ENCODE measurements at places on chromosomes 6 and 20.

DNA sequence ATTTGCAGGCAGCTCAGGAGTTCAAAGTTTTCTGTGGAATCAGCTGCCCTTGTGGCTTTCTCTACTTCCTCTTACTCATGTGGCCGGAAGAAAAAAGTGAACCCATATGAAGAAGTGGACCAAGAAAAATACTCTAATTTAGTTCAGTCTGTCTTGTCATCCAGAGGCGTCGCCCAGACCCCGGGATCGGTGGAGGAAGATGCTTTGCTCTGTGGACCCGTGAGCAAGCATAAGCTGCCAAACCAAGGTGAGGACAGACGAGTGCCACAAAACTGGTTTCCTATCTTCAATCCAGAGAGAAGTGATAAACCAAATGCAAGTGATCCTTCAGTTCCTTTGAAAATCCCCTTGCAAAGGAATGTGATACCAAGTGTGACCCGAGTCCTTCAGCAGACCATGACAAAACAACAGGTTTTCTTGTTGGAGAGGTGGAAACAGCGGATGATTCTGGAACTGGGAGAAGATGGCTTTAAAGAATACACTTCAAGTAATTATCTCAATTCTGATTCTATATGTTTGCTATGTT, 1.1 kb downstream of the MGME1 start:
- peak; percentile 66 for DNase-seq

DNA sequence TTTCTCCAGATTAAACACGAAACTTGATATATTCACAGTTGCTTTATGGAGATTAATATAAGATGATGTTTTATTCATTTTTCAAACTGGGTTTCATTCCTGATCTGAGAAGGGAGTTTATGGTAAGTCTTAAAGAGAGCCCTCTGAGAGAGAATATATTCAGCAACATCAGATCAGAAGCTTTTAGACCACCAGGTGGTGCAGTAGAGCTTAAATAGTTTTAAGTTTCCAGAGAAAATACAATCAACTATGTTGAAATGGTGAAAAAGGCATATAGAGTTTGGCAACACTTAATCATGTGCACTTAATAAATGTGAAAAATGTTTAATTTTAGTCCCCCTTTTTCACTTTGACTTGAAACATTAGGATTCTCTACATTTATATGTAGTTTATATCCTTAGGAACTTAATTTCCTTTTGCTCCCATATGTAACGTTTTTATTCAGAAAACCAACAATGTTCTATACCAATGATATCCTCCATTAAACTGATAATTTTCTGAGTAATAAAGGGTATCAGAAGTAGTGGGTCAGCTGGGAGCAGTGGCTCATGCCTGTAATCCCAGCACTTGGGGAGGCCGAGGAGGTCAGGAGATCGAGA, 86.4 kb upstream of the CLDN20 start:
- DNase-seq, result no peak

GRCh38 chr6:120764312-120764711, 570.0 kb downstream of the TBC1D32 start:
- no peak for DNase-seq

DNA sequence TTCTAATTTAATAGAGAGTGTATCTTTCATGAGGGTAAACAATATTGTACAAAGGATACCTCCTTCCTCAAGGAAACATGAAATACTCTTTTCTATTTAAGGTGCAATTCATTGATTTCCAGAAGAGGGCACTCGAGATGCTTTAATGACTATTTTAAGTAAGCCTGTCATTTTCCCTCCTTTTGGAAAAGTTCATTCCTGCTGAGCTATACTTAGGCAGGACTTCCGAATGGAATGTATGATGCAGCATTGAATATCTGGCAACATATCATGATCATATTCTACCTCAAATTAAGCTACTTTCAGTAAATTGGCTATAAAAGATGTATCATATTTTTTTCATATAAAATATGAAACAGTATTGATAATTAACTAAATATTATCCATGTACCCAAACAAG, 5.0 kb downstream of the DST start:
- DNase-seq, result no peak

- DNase-seq, result no peak
Measured at GRCh38 chr20:32893263-32894025, 34.7 kb downstream of the EFCAB8 start.

DNA sequence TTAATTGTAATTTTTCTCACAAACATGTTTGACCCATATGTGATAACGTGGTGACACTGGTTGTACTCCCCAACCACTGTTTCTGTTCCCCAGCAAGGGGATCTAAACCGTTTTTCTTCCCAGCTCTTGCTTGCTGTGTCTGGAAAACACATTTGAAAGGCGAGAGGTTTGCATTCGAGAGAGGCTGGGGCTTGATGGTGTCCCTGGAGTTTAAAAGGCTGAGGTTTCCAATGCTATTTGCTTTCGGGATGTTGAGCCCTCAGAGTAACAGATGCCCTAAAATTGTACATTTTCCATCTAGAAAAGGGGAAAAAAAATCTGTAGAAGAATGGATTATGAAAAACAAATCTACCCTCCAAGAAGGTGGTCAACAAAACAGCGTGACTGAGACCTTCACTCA, 35.4 kb downstream of the AKAP12 start:
- no peak for DNase-seq

DNA sequence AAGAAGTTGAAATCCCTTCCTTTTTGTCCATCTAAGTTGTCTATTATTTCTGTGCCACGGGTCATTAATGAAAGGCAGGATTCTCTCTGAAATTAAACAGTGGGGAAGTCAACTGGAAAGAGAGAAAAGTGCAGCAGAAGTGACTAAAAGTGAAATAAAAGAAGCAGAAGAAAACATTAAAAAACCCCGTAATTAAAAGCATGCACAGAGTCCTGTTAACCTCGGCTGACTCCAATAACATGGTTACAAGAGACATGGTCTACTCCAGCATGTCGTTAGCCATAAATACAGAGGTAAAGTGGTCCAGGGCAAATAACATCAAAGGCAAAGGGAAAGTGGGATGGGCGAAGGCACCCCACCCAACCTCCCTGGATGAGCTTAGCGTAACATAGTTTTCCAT, 13.0 kb upstream of the MOXD1 start:
- DNase-seq, result no peak

GRCh38 chr6:119108076-119108475, 29.6 kb upstream of the FAM184A start:
- no peak for DNase-seq

GRCh38 chr20:37881601-37882343, 21.2 kb upstream of the VSTM2L start:
- no peak for DNase-seq

DNA sequence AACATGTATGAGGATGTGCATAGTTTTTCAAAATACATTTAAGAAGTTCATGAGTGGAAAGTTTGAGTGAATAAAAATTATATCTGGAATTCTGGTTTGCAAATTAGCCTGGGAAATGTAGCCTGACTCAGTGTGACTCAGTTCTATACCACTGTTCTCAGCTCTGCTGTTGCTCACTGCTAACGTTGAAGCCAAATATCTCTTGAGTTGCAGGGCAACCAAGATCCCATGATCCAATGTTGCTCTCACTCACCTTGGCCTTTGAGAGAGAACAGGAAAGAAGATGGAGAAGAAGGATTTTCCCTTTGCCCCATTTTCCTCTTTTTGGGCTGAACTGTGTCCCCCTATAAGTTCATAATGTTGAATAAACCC, 28.9 kb downstream of the PSMB9 start:
- no peak for DNase-seq

DNA sequence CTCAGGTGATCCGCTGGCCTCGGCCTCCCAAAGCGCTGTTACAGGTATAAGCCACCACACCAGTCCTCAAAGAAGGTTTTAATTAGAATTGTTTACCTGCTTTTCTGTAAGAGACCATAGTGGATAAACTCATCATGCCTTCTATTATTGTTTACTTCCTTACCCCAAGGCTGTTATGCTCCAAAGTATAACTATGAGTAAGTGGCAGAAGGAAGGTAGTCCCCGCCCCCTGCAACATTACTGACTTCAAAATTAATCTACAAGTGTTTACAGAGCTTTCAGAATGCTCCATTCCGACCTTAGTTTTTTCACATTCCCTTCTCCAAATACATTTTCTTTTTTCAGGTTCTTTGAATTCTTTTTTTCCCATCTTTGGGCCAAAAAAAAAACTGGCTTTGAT, 480.5 kb upstream of the NOX3 start:
- DNase-seq, result no peak

GRCh38 chr6:40668203-40668602, 81.0 kb upstream of the LRFN2 start:
- DNase-seq, result no peak

GRCh38 chr20:8853805-8854338, 215.0 kb upstream of the PLCB4 start:
- no peak for DNase-seq

DNA sequence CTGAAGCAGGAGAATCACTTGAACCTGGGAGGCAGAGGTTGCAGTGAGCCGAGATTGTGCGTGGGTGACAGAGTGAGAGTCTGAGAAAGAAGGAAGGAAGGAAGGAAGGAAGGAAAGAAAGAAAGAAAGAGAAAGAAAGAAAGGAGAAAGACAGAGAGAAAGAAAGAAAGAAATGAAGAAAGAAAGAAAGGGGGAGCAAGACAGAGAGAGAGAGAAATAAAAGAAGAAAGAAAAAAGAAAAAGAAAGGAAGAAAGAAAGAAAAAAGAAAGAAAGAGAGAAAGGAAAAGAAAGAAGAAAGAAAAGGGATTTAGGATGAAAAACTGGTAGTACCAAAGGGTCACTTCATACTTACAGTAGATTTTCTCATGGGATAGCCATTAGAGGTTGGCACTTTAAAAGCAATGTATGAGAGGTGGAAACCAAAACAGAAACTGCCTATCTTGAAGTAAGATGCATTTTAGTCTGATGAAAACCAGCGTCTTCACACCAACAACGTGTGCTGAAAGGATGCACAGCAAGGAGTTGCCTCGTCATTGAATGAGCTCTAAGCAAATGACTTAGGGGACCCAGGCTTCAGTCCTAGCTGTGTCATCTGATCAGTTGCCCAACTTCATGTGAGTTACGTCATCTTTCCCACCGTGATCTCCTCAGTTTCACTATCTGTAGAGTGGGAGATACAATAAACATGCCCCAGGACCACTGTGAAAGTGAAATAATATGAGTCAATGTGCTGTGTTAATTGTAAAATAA, 133.9 kb upstream of the NEDD9 start:
- DNase-seq, result peak; percentile 71

DNA sequence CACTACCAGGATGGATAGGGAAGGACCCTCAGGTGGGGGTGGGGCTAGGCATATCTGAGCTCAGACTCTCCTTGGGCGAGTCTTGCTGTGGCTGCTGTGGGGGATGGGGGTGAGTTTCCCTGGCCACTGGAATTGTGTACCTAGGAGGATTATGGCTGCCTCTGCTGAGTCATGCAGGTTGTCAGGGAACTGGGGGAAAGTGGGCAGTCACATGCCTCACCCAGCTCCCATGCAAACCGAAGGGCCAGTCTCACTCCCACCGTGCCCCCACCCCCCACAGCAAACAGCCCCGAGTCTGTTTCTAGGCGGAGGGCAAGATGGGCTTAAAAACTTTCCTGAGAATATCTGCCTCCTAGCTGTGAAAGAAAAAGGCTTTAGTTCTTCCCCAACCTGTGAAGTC, 210.3 kb upstream of the FERMT1 start:
- DNase-seq, result no peak

DNA sequence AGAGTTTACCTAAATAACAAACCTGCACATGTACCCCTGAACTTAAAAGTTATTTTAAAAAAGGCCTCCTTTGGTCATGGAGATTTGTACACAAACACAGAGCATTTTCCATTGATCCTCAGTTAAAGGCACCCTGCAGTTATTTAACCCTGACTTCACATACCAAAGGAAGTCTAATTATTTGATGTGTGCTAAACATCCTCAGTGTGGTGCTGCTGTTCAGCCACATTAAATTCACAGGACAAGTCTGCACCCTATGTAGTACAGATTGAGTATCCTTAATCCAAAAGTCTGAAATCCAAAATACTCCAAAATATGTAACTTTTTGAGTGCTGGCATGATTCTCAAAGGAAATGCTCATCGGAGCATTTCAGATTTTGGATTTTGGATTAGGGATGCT, 21.4 kb downstream of the KCNQ5 start:
- no peak for DNase-seq

DNA sequence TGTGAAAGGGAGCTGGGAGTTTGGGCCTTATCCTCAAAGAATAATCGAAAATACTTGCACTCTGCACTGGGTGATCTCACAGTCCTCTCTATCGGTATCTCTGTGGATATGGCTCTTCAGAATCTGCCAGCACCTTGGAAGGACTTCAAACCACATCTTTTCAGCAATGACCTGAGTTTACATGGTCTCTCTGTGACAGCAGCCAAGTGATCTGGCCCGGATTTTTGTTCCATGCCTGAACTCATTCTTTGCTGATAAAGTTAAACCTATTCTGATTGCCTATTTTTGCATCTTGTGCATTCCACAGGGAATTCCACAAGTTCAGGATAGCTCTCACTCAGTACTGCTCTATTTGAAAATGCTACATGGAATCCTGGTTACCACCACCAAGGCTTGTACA, 98.9 kb downstream of the HDGFL1 start:
- DNase-seq, result no peak

GRCh38 chr6:133467231-133467981, 226.2 kb downstream of the EYA4 start:
- no peak for DNase-seq

GRCh38 chr20:15257569-15257870, 920.1 kb upstream of the FLRT3 start:
- no peak for DNase-seq

DNA sequence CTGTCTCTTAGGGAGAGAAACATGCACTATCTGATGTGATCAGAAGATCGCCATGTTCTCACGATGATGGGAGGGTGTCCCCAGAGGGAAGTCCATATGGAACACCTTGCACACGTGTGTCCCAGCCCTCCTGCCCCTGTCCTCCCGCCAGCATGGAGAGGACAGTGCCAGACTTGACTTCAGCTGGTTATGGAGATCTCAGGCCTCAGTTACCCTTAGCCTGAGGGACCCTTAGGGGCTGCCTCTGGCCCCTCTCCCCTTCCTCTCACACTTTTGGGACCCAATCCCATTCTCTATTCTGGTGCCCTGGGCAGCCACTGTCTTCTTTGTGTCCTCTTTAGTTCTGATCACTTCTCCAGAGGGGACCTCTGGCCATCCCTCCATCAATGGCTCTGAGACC, 1.6 kb downstream of the TREML4 start:
- DNase-seq, result no peak

- DNase-seq, result no peak
Measured at GRCh38 chr6:141026504-141026903, 1106.2 kb upstream of the GJE1 start.

GRCh38 chr6:49582529-49582928, 32.1 kb downstream of the C6orf141 start:
- DNase-seq, result no peak

- DNase-seq, result no peak
Measured at GRCh38 chr20:25351024-25351360, 39.6 kb downstream of the ABHD12 start.

- peak; percentile 55 for DNase-seq
Measured at GRCh38 chr6:147285087-147285855, 81.1 kb downstream of the STXBP5 start.

DNA sequence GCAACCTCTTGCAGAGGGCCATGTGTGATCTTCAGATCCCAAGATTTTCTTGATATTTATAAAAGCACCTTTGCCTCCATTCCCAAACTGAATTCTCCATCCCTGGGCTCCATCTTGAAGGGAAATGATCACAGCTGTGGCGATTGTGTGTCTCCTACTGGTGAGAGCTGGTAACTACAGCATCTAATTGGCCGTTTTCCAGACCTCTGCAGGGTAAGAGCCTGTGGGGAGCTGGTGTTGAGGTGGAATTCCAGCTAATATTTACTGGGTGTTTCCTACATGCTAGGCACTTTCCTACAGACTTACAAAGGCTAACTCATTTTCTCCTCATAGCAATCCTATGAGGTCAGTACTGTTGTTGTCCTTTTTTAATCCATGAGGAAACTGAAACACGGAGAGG, 59.2 kb upstream of the FNDC1 start:
- peak; percentile 64 for DNase-seq
